ENCODE measurements at places on chromosomes 1 and 21.

- DNase-seq: no peak
Observed at GRCh38 chr1:106278716-106279115, 777.8 kb upstream of the PRMT6 start.

DNA sequence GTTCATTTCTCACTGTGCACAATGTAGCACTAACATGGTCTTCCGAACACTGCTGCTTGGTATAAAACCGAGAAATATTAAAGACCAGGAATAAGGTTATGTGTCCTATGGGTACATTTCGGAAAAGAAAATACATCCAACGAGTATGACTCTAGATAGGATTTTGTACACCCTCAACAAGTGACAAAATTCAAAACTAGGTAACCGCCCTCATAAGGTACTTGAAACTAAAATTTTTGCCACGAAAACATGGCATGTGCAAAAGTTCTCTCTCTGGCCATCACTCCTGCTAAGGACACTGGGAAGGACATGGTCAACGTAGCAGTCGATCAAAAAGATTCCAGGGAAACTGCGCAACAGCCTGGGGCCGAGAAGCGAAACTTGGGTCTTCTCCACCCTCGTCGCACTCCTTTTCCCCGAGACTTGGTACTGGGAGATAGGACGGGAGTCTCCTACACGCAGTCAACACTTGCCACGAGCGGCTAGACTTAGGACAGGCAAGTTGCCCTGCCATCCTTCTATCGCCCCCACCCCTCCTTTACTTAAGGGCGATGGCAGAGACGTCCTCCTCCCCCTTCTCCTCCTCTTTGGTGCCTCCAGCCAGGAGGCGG is 338 bp upstream of the TOR1AIP1 start:
- DNase-seq: no peak

DNA sequence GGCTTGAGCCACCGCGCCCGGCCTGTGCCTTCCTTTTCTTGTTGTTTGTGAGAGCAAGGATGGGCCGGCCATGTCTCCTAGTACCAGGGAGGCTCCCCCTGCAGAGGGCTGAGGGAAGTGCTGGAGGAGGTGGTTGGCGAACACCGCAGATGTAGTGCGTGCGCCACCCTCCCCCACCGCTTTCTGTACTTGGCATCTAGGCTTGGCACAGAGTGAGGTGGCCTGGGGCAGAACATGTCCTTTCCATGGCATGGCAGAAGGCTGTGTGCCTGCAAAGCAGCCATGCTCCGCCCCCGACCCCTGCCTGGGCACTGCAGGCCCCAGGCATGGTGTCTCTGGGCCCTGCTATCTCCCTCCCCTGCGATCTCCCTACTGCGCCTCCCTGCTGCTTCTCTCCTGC is 30.7 kb downstream of the ALPL start:
- DNase-seq: no peak

- DNase-seq: no peak
Observed at GRCh38 chr1:208237241-208237640, 6.9 kb downstream of the PLXNA2 start.

DNA sequence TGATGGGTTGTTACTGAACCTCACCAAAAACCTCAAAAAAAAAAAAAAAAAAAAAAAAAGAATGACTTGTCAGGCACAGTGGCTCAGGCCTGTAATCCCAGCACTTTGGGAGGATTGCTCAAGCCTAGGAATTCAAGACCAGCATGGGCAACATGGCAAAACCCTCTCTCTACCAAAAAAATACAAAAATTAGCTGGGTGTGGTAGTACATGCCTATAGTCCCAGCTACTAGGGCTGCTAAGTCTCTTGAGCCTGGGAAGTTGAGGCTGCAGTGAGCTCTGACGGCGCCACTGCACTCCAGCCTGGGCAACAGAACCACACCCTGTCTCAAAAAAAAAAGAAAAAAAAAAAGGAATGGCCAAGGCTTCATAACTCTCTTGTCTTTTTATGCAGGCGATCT is 11.1 kb downstream of the CHAF1B start:
- no peak for DNase-seq

- no peak for DNase-seq
Observed at GRCh38 chr21:34938089-34938764, 110.9 kb downstream of the RUNX1 start.

- no peak for DNase-seq
Observed at GRCh38 chr1:171212607-171213351, 27.7 kb downstream of the FMO2 start.

DNA sequence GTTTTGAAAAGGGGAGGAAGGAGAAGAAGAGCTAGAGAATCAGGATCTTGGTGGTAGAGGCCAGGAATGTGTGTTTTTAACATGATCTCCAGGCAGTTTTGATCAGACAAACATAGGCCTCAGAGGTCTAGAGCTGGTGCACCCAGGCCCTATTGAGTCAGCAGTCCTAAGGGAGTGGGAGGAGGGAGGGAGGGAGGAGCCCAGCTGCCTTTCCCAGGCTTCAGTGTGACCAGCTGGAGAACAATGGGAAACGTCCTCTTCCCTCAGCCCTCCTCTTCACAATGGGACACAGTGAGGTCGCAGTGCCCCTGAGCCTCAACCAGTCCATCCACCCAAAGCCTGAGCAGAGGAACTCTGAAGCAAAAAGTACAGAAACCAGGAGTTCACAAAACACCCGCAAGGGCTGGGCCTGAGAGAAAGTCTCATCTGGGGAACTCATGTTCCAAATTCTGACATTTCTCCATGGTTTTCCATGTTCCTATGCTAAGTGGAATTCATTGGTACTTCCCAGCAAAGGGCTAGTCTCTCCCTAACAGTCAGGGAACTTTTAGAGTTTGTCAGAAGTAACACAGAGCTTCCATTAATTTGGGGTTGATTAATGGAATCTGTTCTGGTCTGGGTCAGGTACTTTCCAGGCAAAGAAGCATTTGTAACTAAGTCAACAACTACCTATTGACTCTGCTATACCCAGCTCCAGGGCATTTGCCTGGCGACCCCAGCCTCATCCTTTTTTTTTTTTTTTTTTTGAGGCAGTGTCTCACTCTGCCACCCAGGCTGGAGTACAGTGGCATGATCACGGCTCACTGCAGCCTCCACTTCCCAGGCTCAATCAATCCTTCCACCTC is 37.5 kb downstream of the ELAPOR1 start:
- DNase-seq: no peak

DNA sequence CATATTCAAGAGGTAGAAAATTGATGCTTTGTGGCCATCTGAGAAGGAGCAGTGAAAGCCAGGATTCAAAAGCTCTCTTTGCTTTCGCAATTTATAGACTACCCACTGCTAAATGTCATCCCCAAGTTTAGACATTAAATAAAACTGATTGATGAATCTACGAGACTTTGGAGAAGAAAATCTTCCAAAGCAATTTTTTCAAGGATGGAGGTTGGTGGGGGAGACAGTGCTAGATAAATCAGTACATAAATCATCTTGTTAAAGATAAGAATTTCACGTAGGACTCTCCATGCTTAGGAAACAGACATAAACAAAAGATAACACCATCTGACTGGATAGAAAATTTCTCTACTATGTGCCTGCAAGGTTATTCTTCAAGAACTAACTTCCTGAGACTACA is 147.6 kb upstream of the TIAM1 start:
- DNase-seq: no peak

DNA sequence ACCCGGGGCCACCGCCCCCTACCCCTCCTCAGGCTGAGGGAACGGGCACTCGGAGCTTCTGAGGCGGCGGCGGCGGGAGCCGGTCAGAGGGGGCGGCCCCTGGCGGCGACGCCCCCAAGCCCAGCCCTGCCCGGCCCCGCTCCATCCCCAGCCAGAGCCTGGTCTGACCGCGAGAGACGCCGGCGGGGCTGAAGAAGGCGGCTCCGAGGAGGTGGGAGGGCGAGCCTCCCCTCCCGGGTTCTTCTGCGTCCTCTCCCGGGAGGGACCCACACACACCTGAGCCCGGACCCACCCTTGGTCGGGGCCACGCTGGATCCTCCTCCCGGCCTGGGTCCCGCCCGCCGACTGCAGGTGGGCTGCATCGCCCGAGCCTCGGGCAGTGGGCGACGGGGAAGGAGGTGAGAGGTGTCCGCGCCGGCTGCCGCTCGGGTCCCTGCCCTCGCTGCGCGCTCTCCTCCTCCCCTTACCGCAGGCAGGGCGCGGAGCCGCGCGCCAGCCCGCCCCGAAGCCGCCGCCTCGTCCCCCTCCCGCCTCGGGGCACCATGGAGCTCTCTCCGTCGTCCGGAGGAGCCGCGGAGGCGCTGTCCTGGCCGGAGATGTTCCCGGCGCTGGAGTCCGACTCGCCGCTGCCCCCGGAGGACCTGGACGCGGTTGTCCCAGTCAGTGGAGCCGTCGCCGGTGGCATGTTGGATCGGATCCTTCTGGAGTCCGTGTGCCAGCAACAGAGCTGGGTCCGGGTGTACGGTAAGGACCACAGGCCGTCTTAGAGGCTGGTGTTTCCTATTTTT is at the start of gene RASAL2:
Gene RASAL2, plus strand, starts transcription at position 154 of the 788 bp plus-strand sequence. Its CDS starts 389 bp downstream, at position 543.
- no peak for DNase-seq

DNA sequence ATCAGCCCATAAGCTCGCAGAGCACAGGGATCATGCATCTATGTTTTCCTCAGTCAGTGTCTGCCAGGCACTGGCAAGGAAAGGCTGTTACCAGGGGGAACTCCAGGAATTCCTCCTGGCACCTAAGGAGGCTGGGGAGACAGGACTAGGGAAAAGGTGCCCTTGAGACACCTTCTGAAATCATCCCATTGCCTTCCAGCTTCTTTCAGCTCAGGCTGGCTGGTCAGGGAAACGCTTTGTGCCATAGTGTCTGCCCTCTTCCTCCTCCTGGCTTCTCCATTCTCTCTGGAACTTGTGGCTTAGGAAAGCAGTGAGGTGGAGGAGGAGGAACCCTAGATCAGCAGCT is 13.8 kb downstream of the LMNA start:
- no peak for DNase-seq

DNA sequence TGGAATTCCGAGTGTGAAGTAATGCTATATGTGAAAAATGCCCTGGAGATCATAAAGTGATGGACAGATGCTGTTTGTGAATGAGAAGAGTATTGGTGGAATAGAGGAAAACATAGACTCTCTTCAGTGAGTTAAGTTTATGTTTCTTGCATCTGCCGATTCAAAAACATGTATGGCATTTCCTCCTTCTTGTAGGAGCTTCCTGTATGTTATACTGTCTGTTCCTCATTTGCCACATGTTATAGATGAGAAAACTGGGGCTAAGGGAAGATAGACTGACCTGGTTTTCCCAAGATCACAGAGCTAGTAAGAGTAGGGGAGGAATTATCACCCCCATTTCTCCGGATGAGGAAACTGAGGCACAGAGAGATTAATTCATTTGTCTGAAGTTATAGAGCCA is 41.1 kb upstream of the IL20 start:
- no peak for DNase-seq

DNA sequence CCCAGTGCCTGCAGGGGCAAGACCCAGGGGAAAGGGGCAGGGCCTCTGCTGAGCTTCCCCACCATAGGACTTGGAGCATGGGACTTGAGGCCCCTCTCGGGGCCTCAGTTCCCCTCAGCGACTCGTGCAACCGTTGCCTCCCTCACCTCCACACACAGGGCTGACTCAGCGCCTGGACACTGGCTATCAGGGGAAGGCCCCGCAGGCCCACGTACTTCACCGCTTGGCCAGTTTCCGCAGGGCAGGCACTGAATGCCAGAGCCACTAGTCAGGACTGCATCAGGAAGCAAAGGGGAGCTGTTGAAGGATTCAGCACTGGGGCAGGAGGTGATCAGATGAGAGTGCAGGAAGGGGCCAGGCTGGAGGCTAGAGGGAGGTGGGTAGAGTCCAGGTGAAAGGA is 15.5 kb upstream of the FAM131C start:
- no peak for DNase-seq

GRCh38 chr1:24586970-24587820 is 31.3 kb downstream of the NCMAP start:
- no peak for DNase-seq

- DNase-seq: no peak
Observed at GRCh38 chr1:113886417-113887401, 672 bp downstream of the BCL2L15 start.

DNA sequence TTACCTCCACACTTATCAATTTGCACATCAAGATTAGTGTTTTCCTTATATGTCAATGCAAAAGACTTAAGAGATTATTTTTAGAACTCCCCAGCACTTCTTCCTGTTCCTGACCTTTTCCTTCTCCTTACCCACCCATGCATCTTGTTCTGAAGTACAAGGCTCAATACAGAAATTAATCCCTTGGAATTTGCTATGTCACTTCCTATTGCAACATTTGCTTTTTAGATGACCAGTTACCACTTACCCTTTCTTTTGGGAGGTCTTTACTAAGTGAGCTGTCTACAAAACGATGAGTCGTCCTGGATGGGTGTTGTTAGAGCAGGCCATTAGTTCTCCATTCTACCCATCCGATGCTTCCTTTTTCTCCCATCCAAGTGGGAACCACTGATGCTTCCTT is 221.2 kb downstream of the FMN2 start:
- no peak for DNase-seq

DNA sequence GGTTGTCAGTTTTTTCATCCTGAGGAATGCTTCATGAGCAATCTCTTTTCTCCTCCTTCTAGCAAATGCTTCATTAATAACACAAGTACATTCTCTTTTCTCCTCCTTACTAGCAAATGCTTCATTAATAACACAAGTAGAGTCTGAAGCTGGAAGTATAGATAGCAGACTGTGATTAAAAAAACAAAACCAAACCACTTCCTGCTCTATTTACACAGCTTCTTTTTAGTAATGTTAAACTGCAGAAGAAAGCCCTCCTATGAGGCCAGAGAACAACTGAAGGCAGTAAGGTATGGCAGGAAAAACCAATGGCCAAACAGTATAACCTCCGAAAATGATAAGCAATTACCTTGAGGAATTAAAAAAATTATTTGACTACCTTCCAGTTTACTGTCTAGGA is 90.1 kb downstream of the ZSWIM5 start:
- DNase-seq: no peak

GRCh38 chr1:235127732-235128455 is 743 bp downstream of the TOMM20 start:
- no peak for DNase-seq

DNA sequence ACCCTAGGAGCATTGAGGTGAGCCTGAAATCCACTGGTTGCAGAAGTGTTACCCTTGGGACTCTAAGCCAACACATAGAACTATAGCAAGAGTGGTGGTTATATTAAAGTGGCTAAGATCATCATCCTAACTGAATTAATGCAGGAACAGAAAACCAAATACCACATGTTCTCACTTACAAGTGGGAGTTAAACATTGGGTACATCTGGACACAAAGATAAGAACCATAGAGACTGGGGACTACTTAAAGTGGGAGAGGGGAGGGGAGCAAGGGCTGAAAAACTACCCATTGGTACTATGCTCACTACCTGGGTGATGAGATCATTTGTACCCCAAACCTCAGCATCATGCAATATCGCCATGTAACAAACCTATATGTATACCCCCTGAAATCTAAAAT is 100.0 kb downstream of the SLC25A24 start:
- DNase-seq: no peak

- DNase-seq: no peak
Observed at GRCh38 chr1:210620867-210621488, 292.3 kb downstream of the HHAT start.

DNA sequence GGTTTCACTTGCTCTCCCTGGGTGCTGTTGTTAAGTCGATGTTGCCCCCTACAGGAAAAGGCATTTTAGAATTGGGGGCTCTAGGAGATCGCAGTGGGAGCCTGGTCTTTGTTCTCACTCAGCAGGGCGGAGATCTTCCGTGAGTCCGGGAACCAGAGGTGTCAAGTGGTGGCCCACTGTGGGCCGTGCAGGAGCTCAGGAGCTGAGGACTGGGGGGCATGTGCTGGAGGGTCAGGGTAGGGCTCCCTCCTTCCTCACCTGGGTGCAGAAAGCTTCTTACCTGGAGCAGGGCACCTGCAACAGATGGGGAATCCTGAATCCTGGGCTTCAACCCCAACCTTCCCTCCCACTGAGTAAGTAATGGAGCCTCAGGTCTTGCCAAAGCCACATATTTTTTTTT is 392.7 kb downstream of the NPHP4 start:
- DNase-seq: no peak

Data from cortex of kidney (tissue), 1 donor.